Esophagus squamous epithelium (tissue), 5 donors: ENCODE measurements at places on chromosomes 1 and 21.

- DNase-seq: no peak
Measured at GRCh38 chr1:41919764-41920397, 1.2 kb upstream of the HIVEP3 start.

DNA sequence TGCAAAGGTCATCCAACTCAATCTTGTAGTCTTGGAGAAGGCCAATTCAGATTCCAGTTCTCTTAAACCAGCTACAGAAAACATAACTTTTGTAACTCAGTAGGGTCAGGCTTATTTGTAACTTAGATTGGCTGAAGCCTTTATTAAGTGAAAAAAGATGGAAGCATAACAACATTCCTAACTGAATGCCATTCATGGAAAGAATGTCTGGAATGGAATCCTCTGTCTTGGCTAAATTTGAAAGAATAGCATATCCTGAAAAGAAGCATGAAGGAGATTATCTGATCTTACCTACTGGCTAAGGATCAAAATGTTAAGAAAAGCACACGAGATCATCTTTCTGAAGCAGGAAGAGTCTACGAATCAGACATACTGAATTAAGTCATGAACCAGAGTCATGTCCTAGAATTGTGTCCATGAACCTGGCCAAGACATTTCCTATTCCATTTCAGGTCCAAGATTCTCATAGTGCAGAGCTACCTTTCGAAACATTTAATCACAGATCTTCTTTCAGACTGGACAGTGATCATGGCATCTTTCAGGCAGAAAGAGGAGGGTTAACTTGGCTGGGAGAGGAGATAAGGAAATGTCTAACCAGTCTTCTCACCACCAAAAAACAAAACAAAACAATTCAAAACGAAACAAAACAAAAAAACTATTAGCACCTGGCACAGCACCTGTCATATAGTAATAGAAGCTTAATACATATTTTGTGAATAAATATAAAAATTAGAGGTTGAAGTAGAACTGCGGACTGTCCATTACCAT is 75.6 kb downstream of the XCL2 start:
- no peak for DNase-seq

- no peak for DNase-seq
Measured at GRCh38 chr1:163561580-163562295, 240.0 kb downstream of the NUF2 start.

- no peak for DNase-seq
Measured at GRCh38 chr1:46223472-46223943, 20.4 kb downstream of the LURAP1 start.

GRCh38 chr1:26023009-26023408 is 1.4 kb downstream of the EXTL1 start:
- DNase-seq: no peak

DNA sequence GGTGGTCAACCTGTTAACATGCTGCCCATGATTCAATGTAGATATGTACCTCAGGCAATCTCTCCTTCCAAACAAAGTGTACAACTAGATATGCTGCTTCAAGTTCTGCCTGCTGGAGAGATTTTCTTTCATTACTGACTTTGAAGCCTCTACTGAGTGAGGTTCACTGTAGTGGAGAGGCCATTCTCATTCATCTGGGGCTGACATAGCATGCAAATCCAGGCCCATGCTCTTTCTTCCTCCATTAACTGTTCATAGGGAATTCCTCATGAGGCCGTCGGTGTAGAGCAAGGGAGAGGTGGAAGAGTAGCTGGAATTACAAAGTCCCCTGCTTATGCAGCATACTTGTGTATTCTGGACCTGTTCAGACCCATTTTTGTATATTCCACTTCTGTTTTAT is 38.6 kb downstream of the VANGL2 start:
- no peak for DNase-seq

DNA sequence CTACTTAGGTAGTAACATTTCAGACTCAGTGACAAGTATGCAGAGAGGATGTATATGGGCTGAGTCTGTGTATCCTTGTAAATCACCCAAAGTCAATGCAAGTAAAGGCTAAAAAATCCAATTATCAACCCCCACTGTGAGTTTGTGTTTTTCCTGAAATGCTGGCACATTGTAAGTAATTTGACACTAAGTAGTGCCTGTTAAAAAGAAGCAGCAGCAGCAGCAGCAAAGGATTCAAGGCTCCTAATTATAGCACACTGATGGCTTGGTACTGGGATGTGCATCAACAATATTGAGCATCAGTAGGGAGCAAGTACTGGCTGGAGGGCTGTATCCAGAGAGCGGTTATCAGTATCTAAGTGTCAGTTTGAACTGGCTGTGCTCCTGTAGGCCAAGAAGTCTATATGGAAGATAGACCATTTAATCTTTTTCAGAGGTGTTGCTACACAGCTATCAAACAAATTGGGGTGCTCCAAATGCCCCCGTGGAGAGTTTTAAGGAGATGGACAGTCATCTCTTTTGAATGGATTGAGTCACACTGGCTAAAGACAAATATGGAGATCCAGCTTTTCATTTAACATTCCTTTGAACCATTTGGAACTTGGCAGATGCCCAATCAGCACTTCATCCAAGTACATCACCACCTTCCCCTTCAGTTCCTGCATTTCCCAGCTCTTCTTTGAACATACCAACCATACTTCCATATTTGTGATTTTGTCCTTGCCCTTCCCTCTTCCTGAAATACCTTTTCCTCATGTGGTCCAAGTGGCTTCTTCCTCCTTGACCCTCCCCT is 241.2 kb upstream of the ST6GALNAC5 start:
- no peak for DNase-seq

- no peak for DNase-seq
Measured at GRCh38 chr1:12121212-12122003, 45.4 kb upstream of the TNFRSF1B start.

GRCh38 chr1:226563666-226564065 is 15.1 kb downstream of the STUM start:
- no peak for DNase-seq

- DNase-seq: no peak
Measured at GRCh38 chr1:178308438-178308837, 188.3 kb downstream of the CLEC20A start.

DNA sequence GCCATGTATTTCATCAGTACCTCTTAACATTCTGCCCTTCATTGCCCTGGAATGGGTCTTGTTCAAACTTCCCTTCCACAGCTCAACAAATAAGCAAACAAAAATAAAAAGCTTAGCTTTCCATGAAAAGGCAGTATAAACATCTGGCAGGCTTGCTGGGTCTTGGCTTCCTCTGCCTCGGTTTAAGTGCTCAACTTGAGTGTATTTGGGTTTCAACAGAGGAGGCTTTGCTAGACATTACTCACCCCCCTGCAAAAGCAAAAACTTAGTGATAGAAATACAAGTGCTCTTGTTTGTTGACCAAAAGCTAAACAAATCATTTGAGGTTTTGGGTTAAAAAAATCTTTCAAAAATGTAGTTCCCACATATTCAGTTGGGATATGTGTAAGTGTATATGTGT is 518.5 kb downstream of the PLPP3 start:
- DNase-seq: no peak

GRCh38 chr1:52562766-52563165 is 9.9 kb upstream of the TUT4 start:
- no peak for DNase-seq

GRCh38 chr21:30590297-30590696 is at the start of gene KRTAP22-2:
KRTAP22-2 (minus strand) TSS chr21:30590397.
- no peak for DNase-seq

DNA sequence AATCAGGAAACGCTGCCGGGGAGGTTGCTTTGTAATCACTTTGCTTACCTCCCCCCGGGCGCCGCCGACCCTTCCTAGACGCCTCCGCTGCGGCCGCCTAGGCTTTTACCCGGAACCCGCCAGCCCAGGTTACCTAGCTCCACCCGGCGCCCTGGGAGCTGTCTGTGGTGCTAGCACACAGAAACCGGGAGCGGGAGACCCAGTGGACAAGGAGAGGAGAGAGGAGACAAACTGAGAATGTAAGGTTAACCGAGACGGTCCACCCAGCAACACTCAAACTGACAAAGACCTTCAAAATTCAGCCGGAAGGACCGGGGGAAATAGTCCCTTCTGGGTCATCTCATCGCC is 9.8 kb downstream of the BARHL2 start:
- DNase-seq: no peak

- DNase-seq: no peak
Measured at GRCh38 chr1:13605159-13605558, 21.5 kb downstream of the PDPN start.

DNA sequence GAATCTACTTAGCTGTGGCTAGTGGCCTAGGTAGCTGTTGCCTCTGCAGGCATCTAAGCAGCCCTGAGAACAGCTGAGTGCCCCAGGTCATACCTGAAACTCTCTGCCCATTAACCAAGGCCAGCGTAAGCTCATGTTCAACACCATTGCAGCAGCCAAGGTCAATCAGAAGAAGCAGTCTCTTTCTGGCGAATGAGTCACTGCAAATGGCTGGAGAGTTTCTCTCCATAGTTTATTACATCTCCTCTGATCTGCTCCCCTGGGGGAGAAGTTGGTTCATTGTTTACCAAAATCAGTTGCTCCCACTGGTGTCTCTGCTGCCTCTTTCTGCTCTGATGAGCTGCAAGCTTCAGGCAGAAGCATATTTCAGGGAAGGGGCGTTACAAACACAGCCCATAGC is 6.9 kb upstream of the BCL9 start:
- DNase-seq: no peak

DNA sequence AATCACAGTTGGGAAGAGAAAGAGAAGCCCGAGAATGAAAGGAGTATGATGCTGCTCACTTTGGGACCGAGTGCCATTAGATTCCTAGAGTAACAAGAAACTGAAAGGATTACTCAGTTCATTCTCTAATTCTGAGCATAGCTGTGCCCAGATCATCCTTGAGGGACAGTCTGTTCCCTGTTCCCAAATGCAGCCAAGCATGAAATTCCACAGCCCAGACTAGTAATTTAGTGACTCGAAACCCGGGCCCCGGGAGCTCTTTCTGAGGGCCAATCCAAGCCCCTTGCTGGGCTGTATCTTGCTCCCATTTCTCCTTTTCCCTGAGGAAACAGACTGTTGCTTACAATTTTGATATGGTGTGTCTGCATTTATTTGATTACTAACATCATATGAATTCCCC is 30.0 kb upstream of the ETS2 start:
- no peak for DNase-seq

DNA sequence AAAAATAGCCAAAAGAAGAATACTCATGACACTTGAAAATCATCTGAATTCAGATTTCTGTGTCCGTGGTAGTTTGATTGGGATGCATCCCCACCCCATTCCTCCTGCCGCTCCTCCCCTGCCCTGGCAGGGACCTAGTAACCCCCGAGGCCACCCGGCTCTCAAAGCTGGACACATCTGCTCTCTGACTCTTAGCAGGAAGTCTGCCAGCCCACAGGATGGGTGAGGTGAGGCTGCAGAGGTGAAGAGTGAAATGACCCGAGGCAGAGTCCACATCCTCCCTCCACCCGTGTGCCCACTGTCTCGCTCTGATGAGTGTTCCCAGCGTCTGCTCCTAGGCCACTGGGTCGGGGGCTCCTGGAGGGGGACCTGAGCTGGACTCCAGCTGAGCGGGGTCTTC is 308.5 kb upstream of the VAMP3 start:
- no peak for DNase-seq

DNA sequence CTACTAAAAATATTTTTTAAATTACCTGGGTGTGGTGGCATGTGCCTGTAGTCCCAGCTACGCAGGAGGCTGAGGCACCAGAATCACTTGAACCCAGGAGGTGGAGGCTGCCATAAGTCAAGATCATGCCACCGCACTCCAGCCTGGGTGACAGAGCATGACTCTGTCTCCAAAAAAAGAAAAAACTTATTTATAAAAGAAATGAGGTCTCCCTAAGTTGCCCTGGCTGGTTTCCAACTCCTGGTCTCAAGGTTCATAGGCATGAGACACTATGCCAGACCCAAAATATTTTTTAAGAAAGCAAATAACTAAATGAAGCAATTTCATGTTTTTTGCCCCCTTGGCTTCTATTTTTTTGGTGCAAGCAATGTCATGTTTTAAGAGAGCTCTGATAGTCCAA is 32.9 kb downstream of the EIF4G3 start:
- no peak for DNase-seq
